Activated CD4-positive, alpha-beta T cell treated with anti-CD3 and anti-CD28 coated beads, Interleukin-2, amount 50 U/mL, for 1 hour (primary cell): ENCODE measurements at places on chromosomes 3 and 15.

DNA sequence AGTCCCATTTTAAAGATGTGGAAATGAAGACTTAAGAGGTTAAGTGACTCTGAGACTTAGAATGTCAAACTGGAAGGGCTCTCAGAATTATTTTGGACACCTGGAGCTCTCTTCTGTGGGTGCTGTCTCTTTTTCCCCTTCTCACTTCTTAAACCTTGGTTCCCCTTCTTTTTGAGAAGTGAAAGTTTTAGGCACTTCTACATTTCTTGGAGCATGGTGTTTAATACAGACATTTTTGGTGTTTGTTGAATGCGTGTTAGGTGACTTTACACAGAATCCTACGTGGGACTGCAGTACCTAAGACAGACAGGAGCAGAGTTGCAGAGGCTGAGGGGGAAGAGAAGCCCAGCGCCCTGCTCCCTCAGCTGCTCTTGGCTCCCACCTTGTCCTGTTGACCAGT, 133.3 kb downstream of the MDFIC2 start:
- DNase-seq, result no peak

GRCh38 chr3:158447408-158447807, 123.6 kb upstream of the MLF1 start:
- DNase-seq, result no peak

DNA sequence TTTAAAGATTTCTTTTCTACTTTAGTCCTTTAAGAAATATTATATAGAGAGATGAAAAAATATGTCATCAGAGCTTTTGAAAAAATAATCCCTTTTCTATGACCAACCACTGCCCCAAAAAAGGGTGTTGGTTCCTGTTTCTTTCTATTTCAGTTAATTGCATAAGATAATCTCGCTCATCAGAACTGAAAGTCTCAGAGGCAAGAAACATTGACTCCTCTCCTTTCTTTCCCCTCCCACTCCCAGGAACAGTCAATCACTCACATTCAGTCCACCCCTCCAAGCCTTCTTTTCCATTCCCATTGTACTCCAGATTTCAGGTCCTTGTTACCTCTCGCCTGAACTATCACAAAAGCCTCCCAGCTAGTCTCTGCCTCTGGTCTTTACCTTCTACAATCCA, 153.7 kb upstream of the ABI3BP start:
- DNase-seq, result no peak

DNA sequence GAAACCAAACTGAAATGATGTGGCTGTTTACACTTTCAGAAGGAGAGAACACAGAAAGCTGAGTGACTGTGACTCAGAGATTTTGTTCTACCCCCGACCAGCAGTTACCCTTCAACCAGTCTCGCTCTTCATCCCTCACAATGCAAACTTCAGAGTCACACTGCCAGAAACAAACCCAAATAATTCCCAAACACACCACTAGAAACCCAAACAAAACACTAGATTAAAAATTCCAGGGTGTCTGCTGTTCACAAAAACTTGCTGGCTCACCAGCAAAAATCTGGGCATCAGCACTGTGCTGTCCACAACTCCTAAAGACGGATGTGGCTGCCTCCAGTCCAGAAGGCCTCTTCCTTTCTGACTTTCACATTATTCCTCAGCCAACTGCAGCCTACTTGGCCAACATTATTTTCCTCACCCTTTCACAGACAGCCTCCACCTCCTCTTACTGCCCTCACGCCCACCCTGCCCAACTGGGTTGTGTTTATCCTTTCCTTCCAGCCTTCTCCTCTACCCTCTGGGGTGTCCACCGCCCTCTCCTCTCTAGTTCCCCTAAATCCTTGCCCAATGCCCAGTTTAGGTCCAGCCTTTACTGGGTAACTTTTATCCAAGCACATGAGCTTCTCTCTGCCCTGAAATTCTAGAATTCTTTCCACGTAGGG, 71.4 kb downstream of the MECOM start:
- DNase-seq, result no peak

GRCh38 chr3:159378396-159379194, 576.7 kb downstream of the MFSD1 start:
- no peak for DNase-seq

DNA sequence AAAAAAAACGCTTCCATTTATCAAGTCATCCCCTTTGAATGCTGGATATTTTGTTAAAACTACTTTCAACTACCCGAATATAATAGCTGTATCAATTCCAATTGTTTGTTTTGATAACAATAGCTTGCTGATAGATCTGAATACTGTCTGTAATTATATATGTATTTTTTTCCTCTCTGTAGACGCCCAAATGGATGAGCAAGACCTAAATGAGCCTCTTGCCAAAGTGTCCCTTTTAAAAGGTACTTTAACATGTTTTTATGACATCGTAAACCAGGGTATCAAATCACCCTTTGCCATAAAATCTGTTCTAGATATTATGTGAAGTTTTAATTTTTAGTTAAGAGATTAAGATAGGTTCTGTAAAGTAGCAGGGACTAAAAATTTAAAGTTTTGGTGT, 111.5 kb upstream of the FLNB start:
- DNase-seq, result no peak

GRCh38 chr3:42658771-42659390, 5.4 kb downstream of the ZBTB47 start:
- DNase-seq, result no peak

- no peak for DNase-seq
Observed at GRCh38 chr15:80636675-80637074, 58.4 kb upstream of the ABHD17C start.

- DNase-seq, result no peak
Observed at GRCh38 chr3:147390589-147391569, 15.5 kb downstream of the ZIC4 start.

- DNase-seq, result no peak
Observed at GRCh38 chr3:72550582-72551262, 297.5 kb downstream of the SHQ1 start.

DNA sequence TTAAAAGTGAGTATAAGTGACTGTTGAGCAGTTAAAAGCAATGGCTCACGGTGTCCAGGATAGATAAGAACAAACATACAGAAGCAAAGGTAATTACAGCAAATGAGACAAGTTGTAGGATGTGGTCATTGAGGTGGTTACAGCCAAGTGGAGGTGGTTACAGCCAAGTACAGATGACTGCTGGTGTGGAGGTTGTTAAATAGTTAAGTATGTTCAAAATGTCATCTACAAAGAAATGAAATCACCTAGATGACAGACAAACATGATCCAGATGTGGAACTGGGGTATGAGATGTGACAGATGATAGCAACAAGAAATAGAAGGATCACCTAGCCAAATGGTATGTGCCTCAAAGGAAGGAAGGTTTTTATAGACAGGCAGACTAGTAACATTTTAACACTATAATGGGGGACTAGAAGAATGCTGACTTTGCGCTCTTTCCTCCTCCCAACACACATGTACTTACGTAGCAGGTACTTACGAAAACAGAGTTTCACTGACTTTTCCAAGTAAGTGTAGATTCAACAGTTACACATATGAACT, 6.8 kb upstream of the ANKRD28 start:
- no peak for DNase-seq

DNA sequence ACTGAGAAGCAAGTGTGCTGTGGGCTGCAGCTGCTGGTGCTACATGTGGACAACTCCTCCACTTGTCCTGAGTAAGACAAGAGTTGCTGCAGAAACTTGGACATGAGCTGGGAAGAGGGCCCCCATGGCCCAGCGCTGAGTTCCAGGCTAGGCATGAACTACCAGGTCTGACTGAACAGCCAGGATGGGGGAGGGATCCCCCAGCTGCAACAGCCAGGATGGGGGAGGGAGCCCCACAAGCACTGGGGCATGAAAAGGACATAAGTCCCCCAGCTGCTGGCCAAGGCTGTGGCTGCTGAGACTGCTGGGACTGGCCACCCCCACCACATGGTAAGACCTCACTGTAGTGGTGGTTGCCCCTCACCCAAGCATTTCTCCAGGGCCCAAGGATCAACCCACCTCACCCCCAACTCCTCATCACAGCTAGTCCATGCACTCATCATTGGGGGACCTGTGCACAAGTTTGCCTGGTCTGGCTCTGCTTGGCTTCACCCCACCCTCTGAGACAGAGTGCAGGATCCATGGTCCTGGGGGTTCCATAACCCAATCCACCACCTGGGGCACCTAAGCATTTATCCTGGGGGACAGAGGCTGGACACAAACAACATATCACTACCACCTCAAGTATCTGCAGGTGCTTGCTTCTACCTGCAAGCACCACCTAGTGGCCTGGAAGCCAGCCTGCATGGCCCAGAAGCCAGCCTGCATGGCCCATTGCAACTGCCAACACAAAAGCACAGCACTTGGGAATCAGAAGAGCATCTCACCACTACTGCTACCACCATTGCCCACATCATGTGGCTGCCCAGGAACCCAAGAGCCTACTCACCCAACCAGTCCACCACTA, 84.5 kb upstream of the STT3B start:
- DNase-seq, result peak; percentile 16

DNA sequence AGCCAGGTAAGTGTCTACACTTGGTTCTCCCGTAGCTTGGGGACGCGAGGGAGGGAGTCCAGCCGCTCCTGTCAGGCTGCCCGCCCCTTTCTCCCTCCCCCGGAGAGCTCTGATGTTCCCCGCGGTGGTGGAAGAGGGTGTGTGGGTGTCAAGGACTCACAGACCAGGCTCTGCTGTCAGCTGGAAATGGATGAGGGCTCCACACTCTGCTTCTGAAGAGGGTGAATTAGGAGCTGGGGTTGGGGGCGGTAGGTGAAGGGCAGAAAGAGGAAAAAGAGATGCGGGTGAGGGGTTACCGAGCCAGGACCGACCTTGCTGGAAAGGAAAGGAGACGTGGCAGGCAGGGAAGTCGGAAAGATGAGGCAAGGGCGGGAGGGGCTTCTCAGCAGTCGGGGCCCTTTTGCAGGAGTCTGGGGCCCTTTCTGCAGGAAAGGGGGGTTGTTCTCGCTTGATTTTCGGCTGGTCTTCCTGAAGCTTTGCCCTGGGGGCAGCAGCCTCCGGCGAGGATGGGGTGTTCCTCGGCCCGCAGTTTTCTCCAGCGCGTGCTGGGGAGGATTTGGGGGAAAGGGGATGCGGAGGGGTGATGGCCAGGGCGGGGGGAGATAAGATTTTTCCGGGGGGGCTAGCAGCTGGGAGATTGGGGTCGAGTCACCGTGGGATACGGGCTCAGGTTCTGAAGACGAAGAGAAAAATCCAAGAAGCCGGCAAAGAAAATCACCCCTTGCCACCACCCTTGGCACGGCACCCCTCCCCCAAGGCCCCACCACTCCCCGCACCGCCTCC, 602 bp upstream of the BAHD1 start:
- DNase-seq, result no peak

- DNase-seq, result no peak
Observed at GRCh38 chr15:87907676-87908446, 348.7 kb downstream of the NTRK3 start.

- DNase-seq, result no peak
Observed at GRCh38 chr3:197224034-197224444, 74.4 kb downstream of the DLG1 start.

DNA sequence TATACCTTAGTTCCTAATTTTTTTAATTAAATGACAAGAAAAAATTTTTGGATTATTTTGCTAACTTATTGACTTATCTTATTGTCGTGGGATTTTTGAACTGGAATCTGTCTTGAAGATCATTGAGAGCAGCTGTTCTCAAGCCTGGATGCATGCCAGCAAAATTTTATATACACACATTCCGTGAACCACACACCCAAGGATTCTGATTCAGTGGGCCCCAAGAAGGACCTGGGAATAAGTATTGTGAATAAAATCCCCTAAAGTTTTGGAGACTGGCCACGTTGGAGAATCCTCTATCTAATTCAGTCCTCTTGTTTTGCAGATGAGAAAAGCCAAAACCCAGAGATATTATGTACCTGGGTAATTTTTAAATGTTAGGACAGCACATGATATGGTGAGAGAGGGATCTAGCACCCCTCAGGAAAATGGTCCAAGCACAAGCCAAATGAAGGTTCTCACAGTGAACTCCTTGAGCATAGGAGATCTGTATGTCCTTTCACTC, 55.2 kb downstream of the UNC13C start:
- no peak for DNase-seq

GRCh38 chr15:90367576-90367975, 15.5 kb downstream of the ZNF774 start:
- no peak for DNase-seq

- no peak for DNase-seq
Observed at GRCh38 chr15:87618203-87618725, 638.3 kb downstream of the NTRK3 start.

- DNase-seq, result no peak
Observed at GRCh38 chr3:48595075-48595525, at the start of gene COL7A1. Gene COL7A1, minus strand, starts transcription at chr3:48595329. Its CDS starts 170 bp downstream, at chr3:48595159.

DNA sequence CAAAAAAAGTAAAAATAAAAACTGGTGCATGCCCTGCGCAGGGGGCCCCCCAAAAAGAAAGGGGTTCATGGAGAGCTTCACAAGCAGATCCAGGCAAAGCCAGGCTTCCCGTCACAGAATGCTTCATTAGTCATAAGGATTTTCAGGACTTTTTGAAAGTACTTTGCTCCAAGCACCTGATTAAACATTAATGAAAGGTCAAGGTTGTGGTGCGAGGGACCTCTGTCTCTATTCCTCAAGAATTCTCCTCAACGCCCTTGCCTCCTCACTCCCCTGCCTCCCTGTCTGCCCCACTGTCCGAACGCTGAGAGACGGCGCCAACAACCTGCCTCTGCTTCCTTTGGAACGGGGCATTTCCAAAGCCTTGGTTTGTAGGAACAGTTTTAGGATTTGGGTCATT, 240.1 kb upstream of the IGF1R start:
- DNase-seq, result no peak

DNA sequence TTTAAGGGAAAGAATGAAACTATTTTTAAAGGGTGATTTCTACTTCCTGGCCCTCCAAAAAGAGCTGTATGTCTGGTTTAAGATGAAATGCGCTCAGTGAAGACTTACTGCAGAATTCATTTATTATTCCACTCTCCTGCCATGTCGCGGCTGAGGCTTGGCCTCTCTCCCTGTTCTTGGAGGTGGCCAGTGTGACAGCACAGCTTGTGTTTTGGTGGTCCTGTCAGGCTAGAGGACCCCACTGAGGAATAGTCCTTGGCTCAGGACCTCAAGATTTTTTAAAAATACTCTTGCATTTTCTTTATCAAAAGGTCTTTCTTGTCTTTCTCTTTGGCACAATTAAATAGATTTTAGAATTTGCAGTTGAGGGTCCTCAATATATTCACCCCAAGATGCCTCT, 384.4 kb downstream of the LRTM1 start:
- no peak for DNase-seq

GRCh38 chr3:182668541-182668940, 124.8 kb upstream of the ATP11B start:
- DNase-seq, result no peak

GRCh38 chr15:65396283-65396964, 18.6 kb upstream of the IGDCC3 start:
- no peak for DNase-seq

DNA sequence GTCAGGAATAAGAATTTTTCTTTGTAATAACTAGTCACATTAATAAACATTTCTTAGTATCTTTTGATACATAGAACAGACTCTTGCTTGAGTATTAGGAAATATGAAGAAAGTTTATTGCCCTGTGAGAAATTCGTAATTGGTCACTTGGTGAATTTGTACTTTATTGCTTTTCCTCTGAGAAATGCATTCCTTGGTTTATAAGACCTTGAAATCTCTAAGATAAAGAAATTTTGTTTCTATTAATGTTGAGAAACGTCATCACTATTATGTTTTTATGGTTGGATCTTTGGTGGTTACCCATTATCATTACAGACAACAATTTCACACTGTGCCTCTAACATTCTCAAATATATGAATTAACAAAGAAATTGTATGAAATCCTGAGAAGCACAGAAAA, 652.0 kb upstream of the NECTIN3 start:
- DNase-seq, result no peak
